ENCODE measurements at places on chromosomes 6 and 20.

DNA sequence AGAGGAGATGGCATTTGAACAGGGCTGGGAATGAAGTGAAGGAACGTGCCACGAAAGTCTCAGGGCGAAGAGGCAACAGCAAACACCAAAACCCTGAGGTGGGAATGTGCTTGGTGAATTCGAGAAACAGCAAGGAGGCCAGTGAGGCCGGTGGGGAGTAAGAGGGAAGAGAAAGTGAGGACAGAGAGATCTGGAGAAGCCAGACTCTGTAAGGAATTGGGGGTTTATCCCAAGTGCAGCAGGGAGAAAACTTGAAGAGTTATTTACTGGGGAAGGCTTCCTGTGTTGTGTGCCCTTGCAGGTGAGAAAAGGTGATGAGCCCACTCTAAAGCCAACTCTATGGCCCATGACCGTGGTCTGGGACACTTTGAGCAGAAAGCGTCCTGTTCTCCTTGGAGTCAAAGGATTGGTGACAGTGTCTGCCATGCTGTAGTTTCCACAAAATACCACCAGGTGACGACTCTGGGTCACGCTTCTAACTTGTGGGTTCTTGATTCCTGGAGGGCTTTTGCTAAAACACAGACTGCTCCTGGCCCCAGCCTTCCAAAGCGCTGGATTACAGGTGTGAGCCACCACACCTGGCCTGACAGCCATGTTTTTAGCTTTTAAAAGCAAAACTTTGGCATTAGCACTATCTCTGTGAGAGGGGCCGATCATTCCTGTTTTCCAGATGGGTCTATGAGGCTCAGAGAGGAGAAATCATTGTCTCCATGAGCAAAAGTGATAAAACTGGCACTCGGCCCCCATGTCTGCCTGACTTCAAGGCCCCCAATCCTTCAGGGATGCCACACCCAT, 18.0 kb upstream of the CSNK2A1 start:
- H3K27me3 ChIP-seq, result peaks cover 8% of the 10 kb centered on the region
- no peak for DNase-seq
- no peak overlapping the region for H3K27ac ChIP-seq

GRCh38 chr6:816510-817084, 123.7 kb upstream of the EXOC2 start:
- peaks cover 4% of the 10 kb centered on the region for H3K4me1 ChIP-seq
- no peak overlapping the region for H3K27ac ChIP-seq
- DNase-seq, result no peak
- H3K4me3 ChIP-seq, result no peak overlapping the region
- no peaks in the 10 kb centered on the region for H3K36me3 ChIP-seq

GRCh38 chr20:50304923-50305635, 114.4 kb downstream of the CEBPB start:
- DNase-seq, result no peak
- H3K4me3 ChIP-seq, result no peak overlapping the region
- no peaks in the 10 kb centered on the region for H3K27me3 ChIP-seq
- H3K4me1 ChIP-seq, result no peaks in the 10 kb centered on the region
- no peak overlapping the region for H3K27ac ChIP-seq

- H3K4me1 ChIP-seq, result peaks cover 17% of the 10 kb centered on the region
- H3K27ac ChIP-seq, result no peak overlapping the region
- H3K4me3 ChIP-seq, result no peak overlapping the region
- H3K36me3 ChIP-seq, result no peaks in the 10 kb centered on the region
- DNase-seq, result no peak
- no peaks in the 10 kb centered on the region for H3K27me3 ChIP-seq
These were observed 80.7 kb downstream of the OLIG3 start for GRCh38 chr6:137413482-137413881.

GRCh38 chr6:23036406-23036983, 467.1 kb downstream of the HDGFL1 start:
- DNase-seq, result no peak
- H3K4me3 ChIP-seq, result no peak overlapping the region

DNA sequence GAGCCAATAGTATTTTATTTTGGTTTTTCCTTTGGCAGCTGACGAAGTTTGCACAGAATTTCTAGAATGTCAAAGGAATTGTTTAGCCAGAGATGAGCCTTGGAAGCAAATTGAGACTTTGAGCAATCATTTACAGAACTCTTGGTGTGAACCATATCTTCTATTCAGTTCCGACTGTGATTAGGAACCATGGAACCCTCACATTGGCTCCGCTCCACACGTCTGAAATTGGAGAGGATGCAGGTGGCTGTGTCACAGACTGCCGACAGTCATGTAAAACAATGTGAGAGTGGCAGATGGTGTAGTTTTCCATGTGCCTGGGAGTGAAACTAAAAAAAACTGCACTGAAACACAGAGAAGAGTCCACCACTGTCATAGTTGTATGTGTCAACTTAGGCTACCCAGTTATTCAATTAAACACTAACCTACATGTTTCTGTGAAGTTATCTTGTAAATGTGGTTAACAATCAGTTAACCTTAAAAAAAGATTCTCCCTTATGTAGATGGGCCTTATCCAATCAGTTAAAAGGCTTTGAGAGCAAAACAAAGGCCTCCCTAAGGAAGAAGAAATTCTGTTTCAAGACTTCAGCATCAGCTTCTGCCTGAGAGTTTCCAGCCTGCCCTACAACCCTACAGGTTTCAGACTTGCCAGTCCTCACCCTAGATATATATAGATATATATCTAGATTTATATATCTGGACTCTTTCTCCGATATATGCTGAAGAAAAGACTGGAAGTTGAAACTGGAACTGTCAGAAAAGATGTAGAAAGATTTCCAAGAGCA, 3.3 kb upstream of the HMGN4 start:
- H3K27ac ChIP-seq, result no peak overlapping the region
- H3K4me3 ChIP-seq, result no peak overlapping the region
- no peaks in the 10 kb centered on the region for H3K27me3 ChIP-seq
- H3K4me1 ChIP-seq, result peaks cover 43% of the 10 kb centered on the region

DNA sequence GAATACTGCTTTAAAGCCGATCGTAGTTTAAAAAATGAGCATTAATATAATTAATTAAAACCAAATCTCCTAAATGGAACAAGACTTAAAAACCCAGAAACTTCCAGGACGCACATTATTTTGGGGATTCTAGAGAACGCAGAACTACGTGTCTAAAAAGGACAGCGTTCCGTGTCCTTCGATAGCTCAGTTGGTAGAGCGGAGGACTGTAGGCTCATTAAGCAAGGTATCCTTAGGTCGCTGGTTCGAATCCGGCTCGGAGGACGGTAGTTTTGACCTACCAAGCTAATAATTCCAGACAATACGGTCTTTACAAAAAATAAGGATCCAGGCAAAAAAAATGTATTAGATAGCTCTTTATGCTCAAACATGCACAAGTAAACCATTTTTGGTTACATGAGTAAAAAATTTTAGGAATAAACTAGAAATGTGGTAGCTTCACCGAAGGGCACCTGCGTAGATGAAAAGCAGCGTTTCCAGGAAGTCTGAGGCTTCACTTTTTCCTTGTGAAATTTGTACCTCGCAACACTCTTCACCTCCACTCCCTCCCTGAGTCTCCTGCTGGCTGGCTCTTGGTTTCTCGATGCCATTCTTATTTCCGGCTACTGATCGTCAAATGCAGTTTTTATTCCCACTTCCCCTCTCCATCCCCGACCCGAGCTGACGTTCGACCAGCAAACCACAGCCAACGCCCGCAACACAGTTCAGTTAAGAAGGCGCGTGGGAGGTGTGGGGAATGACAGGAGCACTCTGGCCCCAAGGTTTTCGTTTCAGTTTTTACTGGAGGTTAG, 19.6 kb upstream of the ABT1 start:
- H3K27me3 ChIP-seq, result no peaks in the 10 kb centered on the region
- no peaks in the 10 kb centered on the region for H3K36me3 ChIP-seq
- H3K4me3 ChIP-seq, result peak overlapping the region; percentile 56

DNA sequence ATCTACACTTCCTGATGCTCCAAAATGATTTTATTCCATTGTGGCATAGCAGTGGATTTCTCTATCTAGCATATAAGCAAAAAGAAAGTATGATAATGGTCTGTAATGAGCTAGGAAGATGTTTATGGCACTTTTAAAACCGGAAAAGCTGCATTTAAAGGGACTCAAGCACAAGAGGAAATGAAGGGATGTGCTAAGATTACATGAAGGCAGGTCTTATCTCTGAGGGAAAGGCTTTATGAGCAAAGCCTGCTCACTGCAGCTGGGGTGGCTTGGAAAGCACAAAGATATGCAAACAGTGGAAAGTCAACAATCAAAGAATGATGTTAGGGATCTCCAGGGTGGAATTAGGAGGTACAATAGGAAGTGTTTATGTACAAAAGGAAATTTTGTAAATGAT, 138.2 kb downstream of the TENT5A start:
- H3K36me3 ChIP-seq, result no peaks in the 10 kb centered on the region
- no peak overlapping the region for H3K27ac ChIP-seq
- H3K4me1 ChIP-seq, result no peaks in the 10 kb centered on the region
- no peak for DNase-seq

- DNase-seq, result no peak
- no peak overlapping the region for H3K27ac ChIP-seq
- H3K4me1 ChIP-seq, result no peaks in the 10 kb centered on the region
- H3K27me3 ChIP-seq, result peaks cover 4% of the 10 kb centered on the region
- no peak overlapping the region for H3K4me3 ChIP-seq
These were observed 95.9 kb upstream of the PMEPA1 start for GRCh38 chr20:57805747-57806146.

DNA sequence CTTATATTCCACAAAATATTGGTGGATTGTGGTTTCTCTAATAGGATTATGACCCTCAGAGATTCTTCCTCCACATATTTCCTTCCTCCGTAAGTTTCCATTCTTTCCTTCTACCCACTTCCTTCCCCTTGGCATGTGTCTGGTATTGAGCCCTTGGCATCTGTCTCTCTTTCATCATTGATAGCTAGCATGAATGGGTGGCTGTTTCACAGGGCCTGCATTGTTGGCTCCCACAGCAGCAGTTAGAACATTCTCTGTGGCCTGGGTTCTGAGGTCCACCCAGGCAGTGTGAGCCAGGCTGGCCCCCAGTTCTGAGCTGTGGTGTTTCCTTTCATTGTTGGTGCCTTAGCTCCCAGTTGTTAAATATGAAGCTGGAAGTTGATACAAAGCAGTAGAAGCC, 125.3 kb downstream of the ANKS1A start:
- H3K4me1 ChIP-seq, result no peaks in the 10 kb centered on the region
- no peak overlapping the region for H3K27ac ChIP-seq
- H3K36me3 ChIP-seq, result peaks cover 17% of the 10 kb centered on the region
- H3K4me3 ChIP-seq, result no peak overlapping the region
- DNase-seq, result no peak

DNA sequence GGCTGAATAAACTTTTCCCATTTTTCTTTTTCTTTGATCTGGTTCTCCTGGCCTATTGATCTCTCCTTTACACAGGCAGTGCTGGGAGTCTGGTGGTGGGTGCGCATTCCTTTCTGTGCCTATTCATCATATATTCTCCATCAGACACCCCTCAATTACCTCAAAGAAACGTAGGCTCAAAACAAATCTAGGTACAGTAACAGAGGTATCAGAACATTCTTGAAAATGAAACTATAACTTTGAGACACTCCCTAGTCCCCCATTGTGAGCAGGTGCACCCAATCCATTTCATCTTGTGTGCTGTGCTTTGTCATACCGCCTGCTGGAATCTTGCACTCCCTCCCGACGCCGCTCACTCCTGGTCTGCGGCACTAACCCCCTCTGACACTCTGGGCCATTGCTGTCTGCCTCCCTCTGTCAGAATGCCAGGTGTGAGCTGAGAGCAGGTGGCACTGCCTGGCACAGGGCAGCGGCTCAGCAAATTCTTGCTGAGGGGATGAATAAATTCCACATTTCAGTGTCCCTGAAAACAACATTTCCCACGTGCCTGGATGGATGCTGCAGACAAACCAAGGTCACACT, 303.4 kb upstream of the EXOC2 start:
- no peaks in the 10 kb centered on the region for H3K36me3 ChIP-seq
- no peak overlapping the region for H3K4me3 ChIP-seq
- peaks cover 3% of the 10 kb centered on the region for H3K27me3 ChIP-seq
- no peak for DNase-seq
- H3K27ac ChIP-seq, result no peak overlapping the region

GRCh38 chr6:40379811-40380210, 207.4 kb downstream of the LRFN2 start:
- no peaks in the 10 kb centered on the region for H3K36me3 ChIP-seq
- no peak for DNase-seq
- no peak overlapping the region for H3K4me3 ChIP-seq
- H3K27me3 ChIP-seq, result no peaks in the 10 kb centered on the region
